ENCODE measurements at places on chromosomes 7 and 10. TPM values are rescaled to one million over a fixed set of nuclear protein-coding genes. Genes with fewer than 3 reads are reported as not detected.

DNA sequence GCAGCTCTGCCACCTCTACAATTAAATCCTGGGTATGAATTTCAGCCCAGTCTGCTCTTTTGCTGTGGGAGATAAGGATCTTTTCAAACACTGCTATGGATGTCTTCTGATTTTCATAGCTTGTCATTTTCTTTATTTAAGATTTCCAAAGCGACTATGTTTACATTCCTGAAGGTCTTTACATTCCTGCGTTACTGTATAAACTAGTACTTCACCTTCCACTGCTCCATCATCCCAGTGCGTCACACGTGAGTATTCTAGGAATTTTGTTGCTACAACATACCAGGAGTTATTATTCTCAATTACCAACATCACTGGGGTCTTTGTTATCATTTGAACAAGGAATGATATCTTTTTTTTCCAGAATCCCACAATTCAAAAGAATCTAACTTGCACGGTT, 944.7 kb downstream of the SORCS3 start:
- DNase-seq = no peak

DNA sequence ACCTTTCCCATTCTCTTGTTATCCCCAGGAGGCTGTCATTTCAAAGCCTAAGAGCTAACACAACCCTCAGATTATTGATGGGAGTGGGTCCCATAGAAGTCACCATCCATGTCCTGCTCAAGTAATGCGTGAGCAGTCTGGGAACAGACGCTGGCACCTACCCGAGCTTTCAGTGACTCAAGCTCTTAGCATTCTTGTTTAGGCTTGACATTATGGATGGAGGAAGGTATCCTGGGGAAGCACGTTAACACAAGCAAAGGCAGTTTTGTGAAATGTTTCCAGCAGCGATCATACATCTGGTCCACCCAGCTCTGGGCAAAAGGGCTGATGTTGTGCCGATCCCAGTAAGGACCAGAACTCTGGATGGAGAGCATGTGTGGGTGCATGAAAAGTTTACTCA, 30.0 kb upstream of the AUTS2 start:
- DNase-seq = no peak

DNA sequence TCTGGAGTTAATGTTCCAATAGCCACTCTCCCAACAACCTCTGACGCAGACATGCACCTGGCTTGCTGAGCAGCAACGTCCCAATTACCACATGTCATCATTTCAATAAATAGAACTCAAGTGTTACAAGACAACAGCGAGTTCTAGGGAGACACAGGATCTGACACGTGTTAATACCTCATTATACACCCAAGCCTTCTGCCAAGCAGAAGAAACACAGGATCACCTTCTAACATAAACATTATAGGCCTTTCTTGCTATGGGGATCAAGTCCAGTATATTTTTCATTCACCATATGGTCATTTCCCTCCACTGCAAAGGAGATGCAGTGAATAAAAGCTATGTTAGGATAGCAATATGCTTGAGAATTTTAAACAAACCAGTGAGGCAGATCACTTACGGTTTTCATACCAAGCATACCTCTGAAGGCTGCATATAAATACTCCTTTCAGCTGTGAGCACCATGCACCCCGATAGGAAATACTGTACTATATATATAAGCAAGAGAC, 74.2 kb downstream of the JAZF1 start:
- DNase-seq = no peak

GRCh38 chr7:51321961-51322515, 5.4 kb upstream of the COBL start:
- DNase-seq = no peak

GRCh38 chr7:157013602-157014549, 3.4 kb upstream of the MNX1 start:
- DNase-seq = peak; percentile 29

DNA sequence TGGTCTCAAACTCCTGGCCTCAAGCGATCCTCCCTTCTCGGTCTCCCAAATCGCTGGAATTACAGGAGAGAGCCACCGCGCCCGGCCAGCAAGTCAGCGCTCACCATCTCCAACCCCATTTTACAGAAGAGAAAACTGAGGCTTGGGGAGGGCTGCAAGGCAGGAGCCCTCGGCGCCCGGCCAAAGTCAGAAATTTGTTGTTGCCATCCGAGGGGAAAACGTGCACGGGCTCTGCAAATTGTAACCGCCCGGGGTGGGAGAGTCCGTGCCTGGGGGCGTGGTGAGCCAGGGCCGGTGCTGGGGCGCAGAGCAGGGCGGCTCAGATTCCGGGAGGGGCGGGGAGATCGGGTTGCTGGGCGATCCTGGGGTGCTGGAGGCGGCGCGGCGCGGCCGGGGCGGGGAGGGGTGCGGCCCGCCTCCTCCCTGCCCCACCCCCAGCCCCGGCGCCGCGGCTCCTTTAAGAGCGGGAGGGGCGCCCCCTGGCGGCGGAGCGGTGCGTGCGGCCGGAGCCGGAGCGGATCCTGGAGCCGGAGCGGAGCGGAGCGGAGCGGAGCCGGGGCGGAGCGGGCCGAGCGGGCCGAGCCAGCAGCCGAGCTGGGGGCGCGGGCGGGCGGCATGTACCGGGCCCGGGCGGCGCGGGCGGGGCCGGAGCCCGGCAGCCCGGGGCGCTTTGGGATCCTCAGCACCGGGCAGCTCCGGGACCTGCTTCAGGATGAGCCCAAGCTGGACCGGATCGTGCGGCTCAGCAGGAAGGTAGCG, at the start of gene VPS37D:
Gene VPS37D (plus strand): TSS at position 488 of the 759 bp plus-strand sequence. CDS start 128 bp downstream, at position 616.
- peak; percentile 95 for DNase-seq

DNA sequence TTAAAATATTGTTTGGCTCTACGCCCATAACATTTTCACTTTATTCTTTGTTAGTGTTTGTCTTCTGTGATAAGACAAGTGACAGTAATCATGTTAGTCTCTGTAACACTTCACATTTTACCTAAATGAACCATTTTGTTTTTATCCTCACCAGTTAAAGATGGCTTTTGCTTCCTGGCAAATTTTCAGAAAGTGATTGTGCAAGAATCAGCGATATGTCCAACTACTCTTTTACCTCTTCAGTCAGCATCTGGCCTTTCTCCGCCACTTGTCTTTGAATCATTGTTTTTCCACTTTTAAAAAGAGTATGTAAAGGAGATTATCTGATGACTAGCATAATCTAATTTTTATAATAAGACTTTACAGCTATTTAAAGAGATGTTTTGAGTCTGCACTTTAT, 3.5 kb downstream of the DGKB start:
- no peak for DNase-seq

GRCh38 chr7:50278120-50278519, 26.4 kb upstream of the IKZF1 start:
- DNase-seq = no peak

DNA sequence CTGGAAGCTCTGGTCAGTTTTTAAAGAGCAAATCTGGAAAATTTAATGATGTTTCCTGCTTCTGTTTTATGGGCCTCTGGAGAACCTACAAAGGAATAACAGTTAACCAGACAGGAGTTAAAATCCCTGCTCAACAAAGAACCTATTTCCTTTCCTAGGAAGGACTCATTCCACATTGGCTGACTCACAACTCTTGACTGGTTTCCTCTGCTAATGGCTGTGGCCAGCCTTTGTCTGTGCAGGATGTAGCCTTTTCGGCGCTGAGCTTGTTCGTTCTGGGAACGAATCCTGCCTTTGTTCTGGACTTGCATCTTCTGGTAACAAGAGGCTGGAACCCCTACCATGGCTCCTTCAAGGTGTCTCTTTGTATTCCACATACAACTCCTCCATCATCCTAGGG, 112.8 kb upstream of the PDCD4 start:
- DNase-seq = no peak

GRCh38 chr10:10233229-10233628, 784.4 kb upstream of the CELF2 start:
- no peak for DNase-seq

DNA sequence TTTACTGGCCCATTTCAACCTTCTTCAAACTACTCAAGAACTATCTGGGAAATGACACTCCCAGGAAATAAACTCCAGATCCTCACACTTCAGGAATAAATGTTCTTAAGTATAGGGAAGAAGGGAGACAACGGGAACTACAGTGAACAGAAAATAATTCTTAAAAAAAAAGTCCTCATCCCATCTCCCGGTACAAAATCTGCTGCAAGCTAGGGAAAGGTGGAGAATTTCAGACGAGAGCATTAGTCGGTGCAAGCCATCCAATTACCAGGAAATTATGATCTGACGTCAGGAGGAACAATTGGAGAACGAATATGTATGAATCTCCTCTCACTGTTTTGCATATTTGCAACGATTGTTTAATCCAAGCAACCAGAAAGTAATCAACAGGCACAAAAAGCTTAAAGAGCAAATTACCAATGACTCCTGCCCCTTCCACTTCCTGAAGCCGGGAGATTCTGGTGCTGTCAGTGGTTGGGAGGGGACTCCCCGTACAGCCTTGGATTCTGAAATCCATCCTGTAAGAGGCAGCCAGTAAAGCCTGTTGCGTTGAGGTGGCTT, 15.1 kb upstream of the GATA3 start:
- no peak for DNase-seq

GRCh38 chr10:132904181-132904813, 38.1 kb downstream of the CFAP46 start:
- peak; percentile 70 for DNase-seq

DNA sequence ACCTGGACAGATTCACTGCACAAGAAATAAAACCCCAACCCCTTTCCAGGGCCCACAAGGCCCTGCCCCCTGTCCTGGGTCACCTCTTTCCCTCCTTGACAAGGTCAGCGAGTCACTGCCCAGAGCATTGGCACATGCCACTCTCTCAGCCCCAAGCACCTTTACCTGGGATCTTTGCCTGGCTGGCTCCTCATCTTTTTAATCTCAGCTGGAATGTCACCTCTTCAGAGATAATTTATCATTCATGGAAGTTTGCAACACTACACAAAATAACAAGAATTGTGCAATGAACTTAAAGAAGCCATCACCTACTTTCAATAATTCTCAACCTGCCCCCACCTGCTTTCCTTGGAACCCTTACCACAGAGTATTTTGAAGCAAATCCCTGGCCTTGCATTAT, 19.2 kb downstream of the ANTXRL start:
- peak; percentile 30 for DNase-seq

DNA sequence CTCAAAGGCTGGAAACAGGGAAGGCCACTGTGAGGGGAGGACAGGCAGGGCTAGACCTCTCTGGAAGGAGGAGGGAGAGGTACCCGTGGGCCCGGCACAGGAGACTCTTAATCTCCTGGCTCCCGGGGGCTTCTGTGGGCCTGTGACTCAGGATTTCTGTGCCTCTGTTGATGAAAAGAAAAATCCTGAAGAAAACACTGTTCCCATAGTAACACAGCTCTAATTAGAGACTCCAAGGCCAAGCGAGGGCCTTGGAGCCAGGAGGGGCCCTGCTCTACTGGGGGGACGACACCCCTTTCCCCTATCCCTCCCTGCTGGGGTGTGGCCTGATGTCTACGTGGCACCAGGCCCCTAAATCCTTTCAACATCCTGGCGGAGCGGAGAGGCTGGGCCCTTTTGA, 174.1 kb upstream of the TNRC18 start:
- no peak for DNase-seq

- DNase-seq = no peak
Observed at GRCh38 chr10:62075912-62076311, 174.4 kb downstream of the ARID5B start.

GRCh38 chr10:79266543-79267312, 80.5 kb upstream of the PPIF start:
- DNase-seq = peak; percentile 84

- DNase-seq = no peak
Observed at GRCh38 chr10:104297697-104298660, 29.0 kb downstream of the GSTO2 start.

DNA sequence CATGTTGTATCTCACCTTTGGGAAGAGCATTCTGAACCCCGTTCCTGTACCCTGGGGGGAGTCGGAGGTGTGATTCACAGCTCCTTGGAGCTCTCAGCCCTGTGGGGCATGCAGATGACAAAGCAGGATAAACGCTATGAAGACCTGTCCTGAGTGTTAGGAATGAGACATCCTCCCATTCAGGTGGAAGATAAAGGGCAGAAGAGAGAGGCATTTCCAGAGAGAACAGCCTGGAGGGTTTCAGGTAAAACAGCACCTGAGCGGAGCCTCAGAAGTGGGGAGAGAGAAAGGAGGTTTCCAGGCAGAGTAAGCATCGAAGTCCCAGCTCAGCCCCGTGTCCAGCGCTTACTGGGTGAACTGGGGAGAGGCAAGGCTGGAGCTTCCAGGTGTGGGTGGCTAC, 288.9 kb downstream of the KLF6 start:
- DNase-seq = no peak

DNA sequence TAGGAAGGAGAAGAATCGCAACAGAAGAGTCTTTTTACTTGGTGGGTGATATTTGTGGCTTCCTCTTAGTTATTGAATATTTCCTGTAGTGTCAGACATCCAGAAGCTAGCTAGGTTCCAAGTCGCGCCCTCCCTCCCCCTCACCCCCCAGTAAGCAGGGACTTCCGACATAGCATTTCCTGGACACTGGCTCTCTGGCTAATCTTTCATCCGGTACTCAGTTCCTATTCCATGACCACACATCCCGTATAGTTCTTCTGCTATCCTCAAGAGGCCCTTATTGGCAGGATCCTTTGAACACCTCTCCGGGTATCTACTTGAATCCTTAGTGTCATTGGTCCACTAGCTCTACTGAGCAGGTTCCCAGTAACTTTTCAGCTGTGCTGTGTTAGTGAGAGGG, 167.8 kb downstream of the HDAC9 start:
- DNase-seq = peak; percentile 47

DNA sequence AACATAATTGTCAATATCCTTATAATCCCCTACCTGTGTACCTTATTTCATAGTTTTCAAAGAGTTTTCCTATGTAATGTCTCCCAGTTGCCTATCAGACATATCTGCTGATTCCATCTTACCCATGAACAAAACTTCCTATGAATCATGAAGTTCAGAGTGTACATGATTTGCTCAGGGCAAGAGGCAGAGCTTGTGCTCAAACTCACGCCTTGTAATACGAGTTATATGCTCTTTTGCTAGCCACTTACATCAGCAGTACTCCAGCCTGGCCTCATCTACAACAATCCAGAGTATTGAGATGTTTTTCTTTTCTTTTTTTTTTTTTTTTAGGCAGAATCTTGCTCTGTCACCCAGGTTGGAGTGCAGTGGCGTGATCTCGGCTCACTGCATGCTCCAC, 11.8 kb downstream of the PKD2L1 start:
- no peak for DNase-seq

DNA sequence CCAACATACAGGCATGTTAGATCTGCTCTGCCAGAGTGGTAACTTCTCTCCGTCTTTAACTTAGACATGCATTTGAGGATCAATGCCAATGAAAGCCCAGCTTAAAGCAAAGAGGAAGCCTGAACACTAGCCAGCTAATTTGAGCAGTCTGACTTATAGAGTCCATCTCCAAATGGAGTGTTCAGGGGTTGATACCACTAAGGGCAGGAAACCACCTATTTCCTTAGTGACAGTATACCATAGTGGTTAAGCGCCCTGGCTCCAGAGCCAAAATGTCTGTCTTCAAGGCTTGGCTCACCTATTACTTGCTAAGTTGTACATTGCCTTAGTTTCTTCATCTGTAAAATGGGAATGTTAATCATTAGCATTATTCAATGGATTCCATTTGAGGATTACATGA, 678.5 kb downstream of the KCNMA1 start:
- no peak for DNase-seq

GRCh38 chr10:61635932-61636331, 26.8 kb upstream of the CABCOCO1 start:
- DNase-seq = no peak

GRCh38 chr10:102959360-102959759, 41.3 kb downstream of the CNNM2 start:
- no peak for DNase-seq

The TEX36 gene
- not detected for total RNA-seq

The PPP1R17 gene
- total RNA-seq = not detected

The SUFU gene
- total RNA-seq = 13.5 TPM

The EIF4EBP2 gene
- total RNA-seq = 79.3 TPM

The ZNF804B gene
- total RNA-seq = not detected

The GET4 gene
- total RNA-seq = 35.1 TPM

The GRM8 gene
- total RNA-seq = not detected

The CDC14C gene
- total RNA-seq = not detected

The OR2A5 gene
- total RNA-seq = not detected

Data from upper lobe of right lung (tissue), 1 donor.